ENCODE measurements at places on chromosomes 4 and X.

DNA sequence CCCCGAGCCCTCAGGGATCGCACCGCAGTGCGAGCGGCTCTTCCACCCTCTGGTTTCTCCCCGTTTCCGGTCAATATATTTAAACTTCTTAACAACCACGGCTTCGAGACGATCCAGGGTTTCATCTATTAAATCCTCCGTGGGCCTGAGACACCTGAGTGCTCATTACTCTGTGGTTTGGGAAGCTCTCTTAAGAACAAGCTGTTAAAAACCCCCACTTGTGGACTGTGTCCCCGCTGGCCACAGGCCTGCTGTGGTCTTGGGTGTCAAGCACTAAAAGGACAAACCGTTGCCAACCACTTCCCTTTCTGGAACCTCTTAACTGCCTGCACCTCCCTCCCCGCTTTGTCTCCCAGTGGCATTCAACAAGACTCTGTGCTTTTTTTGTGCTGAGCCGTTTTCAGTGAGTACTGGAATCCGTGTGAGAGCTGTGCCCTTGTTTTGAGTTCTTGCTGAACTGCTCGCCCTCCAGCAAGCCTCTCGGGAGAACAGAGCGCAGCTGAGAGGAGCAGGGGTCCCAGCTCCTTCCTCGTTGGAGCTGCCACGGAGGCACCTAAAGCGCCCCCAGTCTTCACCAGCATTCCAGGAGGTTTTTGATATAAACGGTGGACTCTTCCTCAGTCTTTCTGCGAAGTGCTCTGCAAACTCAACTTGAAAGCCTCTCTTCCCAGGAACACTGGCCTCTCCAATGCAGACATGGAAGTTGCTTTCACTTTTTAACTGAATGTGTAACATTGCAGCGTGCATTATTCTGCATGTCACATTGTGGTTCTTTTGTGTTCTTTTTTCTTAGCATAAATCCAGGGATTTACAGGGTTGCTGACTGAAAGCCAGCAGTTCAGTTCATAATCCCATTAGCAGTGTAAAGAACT, 691 bp upstream of the IGFBP7 start:
- ATAC-seq, result no peak

- ATAC-seq, result no peak
Observed at GRCh38 chr4:80134936-80135701, 62.1 kb upstream of the ANTXR2 start.

- no peak for ATAC-seq
Observed at GRCh38 chrX:155313766-155314165, 20.6 kb downstream of the CLIC2 start.

DNA sequence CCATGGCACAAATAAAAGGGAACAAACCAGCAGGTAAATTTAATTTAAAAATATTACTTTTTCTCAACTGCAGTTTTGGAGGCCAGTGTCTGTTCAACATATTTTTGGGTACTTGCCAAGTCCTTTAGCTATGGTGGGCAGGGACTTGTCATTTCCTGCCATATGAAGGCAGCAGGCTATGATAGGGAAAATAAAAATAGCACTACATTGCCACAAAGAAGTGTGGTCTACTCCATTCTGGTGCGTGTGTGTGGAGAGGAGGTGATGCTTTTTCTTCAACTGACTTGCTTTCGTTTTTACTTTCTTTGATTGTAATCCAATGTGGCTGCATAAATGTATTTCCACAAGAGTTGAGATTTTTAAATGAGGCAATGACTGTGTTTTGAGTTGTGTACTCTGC, 17.2 kb downstream of the GPR174 start:
- peak; percentile 84 for ATAC-seq

GRCh38 chr4:88275949-88276515, 8.3 kb downstream of the PPM1K start:
- no peak for ATAC-seq

DNA sequence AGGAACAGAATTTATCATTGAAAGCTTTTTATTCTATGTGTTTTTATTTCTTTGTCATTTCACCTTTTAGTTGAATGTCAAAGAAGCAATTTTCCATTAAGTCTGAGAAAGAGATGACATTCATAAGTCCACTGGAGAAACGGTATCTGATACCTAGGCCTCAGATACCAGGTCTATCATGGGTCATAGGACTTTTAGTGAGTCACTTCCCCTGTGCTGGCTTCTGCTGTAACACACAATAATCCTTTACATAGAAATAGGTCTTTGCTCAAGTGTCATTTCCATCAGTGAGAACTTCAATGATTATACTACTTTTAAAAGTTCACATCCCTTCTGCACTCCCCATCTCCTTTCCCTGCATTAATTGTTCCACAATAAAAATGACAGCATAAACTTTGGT, 125.5 kb upstream of the ARMCX2 start:
- ATAC-seq, result no peak

GRCh38 chr4:172785613-172786012, 383.0 kb upstream of the GALNT7 start:
- ATAC-seq, result no peak

GRCh38 chr4:182380771-182381181, 137.6 kb downstream of the TENM3 start:
- ATAC-seq, result no peak

- no peak for ATAC-seq
Observed at GRCh38 chrX:28552322-28552721, 34.9 kb upstream of the IL1RAPL1 start.

GRCh38 chr4:170106900-170107299, 17.1 kb upstream of the AADAT start:
- ATAC-seq, result no peak

DNA sequence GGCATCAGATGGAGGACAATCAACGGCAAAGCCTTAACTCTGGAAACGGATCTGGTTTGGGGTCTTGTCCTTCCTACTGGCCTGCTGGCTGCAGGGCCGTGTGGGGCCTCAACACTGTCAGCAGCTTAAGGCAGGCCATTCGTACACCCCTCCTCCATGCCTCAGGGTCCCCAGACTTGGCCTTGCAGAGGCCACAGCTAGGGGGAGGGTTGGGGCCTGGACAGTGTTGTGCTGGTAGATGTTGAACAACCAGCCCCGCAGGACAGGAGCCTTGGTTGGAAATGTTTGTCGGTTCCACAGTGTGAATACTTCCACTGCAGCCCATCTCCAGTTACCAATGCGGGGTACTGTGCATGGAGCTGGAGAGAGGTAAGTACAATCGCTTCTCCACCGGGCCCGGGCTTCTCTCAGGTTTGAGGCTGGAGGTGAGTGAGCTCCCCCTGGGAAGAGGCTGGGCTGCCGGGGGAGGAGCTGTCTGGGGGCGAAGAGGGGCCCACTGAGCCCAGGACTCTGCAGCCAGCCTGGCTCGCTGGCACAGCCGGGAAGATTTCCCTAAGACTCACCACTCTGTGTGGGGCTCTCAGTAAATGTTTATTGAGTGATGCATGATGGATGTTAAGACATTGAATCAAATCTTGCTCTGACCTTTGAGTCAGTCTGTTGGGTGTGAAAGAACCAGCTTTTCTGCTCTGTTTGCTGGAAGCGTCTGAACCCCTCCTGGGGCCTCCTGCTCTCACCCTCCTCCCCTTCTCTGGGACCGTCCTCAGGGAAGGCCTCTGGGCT, 19.7 kb upstream of the GPR78 start:
- no peak for ATAC-seq

- ATAC-seq, result no peak
Observed at GRCh38 chr4:91830681-91831395, 472.9 kb upstream of the GRID2 start.

DNA sequence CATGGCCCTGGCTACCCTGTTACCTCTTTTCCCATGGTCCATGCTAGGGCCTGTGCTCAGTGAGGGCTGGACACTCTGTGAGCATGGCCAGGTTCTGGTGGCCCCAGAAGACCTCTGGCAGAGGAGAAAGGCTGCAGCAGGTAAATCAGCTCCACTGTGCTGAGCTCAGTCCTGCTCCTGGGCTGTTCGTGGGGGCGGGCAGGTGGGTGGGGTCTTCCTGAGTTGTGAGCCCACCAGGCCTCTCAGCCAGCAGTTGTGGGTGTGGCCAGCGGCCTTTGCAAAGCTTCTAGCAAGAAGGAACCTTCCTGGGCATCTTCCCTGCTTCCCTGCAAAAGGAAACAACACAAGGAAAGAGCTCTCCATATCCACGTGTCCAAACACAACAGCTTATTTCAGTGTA, 85.3 kb upstream of the STX18 start:
- ATAC-seq, result no peak

- no peak for ATAC-seq
Observed at GRCh38 chrX:55011294-55011693, 11.1 kb downstream of the APEX2 start.

DNA sequence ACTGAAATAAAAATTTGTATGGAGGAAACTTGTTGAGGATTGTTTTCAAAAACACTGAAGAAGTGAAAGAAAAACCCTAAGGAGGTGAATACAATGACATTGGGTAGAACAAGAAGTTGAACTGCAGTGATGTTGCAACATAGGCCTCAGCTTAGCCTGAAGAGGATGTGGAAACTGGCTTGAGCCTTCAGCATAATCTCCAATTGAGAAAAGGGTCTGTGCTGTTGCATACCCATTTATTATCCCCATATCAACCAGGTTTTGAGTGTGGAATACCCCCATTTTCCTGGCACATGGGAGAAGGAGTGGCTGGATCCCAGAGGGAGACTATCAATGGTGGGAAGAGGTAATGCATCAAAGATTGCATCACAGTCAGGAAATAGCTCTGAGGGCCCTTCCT, 695.0 kb upstream of the HS3ST1 start:
- ATAC-seq, result no peak

DNA sequence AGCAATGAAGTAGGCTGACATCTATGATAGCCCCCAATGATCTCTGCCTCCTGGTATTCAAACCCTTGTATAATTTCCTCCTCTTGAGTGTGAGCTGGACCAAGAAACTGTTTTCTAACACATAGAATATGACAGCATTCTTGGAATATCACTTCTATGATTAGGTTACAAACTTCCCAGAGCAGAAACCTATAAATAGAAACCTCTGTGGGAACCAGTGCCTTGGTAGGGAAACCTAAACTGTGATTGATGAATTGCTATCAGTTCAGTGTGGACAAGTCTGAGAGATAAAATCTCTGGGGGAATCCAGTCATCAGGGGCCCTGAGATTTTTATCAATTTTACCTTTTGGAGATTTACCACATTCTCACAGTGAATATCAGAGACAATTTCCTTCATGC, 756.5 kb upstream of the AGA start:
- ATAC-seq, result no peak

DNA sequence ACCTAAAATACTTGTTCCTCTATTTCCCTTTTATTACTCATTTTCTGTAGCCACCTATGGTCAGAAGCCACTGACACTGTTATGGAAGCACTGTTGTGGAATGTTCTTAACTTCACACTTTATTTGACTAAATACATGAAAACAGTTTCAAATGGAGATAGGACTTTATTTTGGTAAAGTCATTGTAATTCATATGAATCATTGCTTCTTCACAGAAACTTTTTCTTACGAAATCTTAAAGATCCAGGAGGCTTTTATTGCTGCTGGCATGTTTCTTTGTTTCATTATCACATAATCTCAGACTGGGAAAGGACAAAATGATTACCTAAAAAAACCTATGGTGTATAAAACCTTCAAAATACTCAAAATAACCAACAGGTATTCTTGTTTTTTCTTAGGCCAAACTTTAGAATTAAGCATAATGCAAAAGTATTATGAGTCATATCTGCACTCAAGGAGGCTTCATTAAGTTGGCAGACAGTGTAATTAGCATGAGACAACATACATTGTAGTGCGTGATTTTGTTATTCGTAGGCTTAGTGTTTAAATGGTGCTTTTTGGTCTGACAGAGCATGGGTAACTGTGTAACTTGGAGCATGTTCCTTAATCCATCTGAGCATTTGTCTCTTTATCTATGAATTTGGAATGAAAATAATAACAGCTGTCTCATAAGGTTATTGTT, 58.0 kb downstream of the SH3BGRL start:
- ATAC-seq, result peak; percentile 41

- ATAC-seq, result no peak
Observed at GRCh38 chr4:174496631-174497432, 25.5 kb downstream of the HPGD start.

- ATAC-seq, result no peak
Observed at GRCh38 chr4:90071289-90072235, 55.6 kb upstream of the CCSER1 start.

- ATAC-seq, result no peak
Observed at GRCh38 chrX:53421125-53421524, 1.3 kb downstream of the SMC1A start.

DNA sequence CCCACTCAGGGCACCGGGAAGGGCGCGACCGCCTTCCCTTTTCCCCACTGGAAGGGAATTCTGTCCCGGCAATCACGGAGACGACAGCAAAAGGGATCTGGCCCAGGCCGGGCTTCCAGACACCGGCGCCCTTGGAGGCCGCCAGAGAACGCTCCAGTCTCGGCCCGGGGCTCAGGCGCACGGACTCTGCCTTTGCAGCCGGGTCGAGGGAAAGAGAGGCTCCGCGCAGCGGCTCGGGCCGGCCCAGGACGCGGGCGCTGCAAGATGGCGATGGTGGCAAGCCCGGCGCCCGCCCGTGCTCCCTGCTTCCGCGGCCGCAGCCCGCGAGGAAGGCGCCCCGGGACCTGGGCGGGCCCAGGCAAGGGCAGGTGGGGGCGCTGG, 1.1 kb downstream of the CTBP1 start:
- ATAC-seq, result peak; percentile 31

DNA sequence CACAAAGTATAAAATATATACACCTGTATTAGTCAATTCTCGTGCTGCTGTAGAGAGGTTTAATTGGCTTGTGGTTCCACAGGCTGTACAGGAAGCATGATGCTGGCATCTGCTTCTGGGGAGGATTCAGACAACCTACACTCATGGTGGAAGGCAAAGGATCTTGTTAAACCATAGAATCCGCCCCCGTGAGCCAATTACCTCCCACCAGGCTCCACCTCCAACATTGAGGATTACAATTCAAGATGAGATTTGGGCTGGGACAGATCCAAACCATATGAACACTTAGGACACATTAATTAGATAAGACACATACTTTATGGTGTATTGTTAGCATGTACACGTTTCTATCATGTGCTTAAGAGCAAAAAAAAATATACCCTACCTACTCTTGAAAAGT, 22.1 kb upstream of the SORBS2 start:
- no peak for ATAC-seq

DNA sequence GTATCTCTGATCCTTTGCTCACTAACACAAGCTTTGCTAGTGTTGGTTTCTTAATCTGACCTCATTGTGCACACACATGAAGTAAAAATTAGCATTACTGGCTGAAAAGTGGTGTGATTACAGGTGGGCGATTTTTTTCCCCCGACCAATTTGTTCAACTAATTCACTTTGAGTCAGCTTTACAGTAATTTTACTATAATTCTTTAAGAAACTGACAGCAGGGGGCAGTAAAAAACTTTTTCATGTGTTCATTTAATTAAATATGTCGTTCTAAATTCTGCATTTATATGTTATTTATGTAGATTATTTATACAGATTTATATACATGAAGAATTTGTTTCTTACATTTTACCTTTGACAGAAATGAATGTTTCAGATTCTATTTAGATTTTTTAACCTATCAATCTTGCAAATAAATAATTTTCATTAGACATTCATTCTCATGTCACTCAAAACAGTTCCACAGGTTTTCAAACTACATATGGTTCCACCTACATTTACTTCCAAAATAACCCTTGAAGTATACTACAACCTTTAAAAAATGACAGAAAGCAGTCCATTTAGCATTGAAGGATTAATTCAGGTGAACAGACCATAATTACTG, 17.5 kb downstream of the PALLD start:
- no peak for ATAC-seq

GRCh38 chr4:8768357-8768999, 103.2 kb downstream of the HMX1 start:
- no peak for ATAC-seq

GRCh38 chr4:182493377-182493776, 250.2 kb downstream of the TENM3 start:
- no peak for ATAC-seq

GRCh38 chr4:113584407-113585150, 177.0 kb downstream of the CAMK2D start:
- no peak for ATAC-seq

GRCh38 chr4:114658776-114659175, 60.2 kb downstream of the UGT8 start:
- ATAC-seq, result no peak

Measured in activated CD4-positive, CD25-positive, alpha-beta regulatory T cell treated with anti-CD3 and anti-CD28 coated beads, Interleukin-2, amount 50 U/mL, for 24 hours (primary cell).